Activated T-cell treated with anti-CD3 and anti-CD28 coated beads, Interleukin-2, amount 50 U/mL, for 72 hours (primary cell): ENCODE measurements at places on chromosomes 2 and 18. TPM values are rescaled to one million over a fixed set of nuclear protein-coding genes. Genes with fewer than 3 reads are reported as not detected.

ARHGAP28 gene
- not detected for total RNA-seq

ATP6V1B1 gene
- not detected for total RNA-seq

POTEJ gene
- total RNA-seq = not detected

DNA sequence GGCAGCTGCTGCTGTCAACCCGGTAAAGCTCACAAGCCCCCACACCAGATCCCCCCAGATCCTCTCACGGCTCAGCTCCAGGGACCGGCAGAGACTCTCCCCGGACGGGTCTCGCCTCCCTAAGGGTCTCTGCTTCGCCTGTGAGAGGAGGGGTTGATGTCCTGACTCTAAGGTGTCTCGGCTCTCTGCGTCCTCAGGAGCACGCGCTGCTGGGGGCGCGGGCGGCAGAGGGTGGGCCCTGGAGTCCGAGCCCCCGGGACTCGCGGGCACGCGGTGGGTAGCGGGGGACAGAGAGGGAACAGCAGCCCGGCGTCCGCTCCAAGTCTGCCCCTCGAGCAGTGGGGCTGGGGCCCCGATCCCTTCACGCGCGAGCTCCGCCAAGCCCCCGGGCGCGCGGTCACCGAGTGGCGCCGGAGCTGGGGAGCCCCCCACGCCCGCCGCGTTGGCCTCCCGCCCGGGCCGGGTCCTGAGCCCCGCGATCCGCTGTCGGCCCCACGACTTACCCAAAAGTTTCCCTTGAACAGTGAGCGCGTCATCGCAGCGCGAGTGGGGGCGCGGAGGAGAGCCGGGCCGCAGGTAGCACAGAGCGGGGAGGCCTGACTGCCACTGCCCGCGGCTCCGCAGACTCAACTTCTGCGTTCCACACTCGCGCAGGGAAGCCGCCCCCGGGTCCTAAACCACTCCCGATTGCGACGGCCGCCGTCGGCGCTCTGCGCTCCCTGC is at the start of gene PSTPIP2:
PSTPIP2 (minus strand) TSS at position 608 of the 723 bp plus-strand sequence; CDS start at position 536, 72 bp downstream.
- peak; percentile 80 for DNase-seq
- H3K4me1 ChIP-seq = peaks cover 52% of the 10 kb centered on the region
- H3K4me3 ChIP-seq = peak within 1 kb of the TSS; percentile 86
- H3K27ac ChIP-seq = peak within 1 kb of the TSS; percentile 64
- no peaks in the 10 kb centered on the region for H3K36me3 ChIP-seq
- no peaks in the 10 kb centered on the region for H3K27me3 ChIP-seq

DNA sequence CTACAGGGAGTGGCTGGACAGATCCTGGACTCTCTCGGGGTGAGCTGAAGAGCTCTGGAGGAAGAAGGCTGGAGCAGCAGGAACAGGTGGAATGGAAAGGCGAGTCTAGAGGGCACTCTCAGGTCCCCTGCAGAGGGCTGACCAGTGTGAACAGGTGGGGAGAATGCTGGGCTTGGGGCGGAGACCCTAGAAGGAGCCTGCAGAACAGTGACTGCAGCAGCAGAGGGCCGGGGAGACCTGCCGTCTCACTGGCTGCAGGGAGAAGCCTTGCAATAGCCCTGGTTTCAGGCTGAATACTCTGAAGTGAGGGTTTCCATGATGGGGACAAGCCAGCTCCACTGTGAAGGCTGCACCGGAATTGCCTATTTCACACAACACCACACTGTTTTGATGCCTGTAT is 626.7 kb upstream of the SALL3 start:
- no peak overlapping the region for H3K27ac ChIP-seq
- no peaks in the 10 kb centered on the region for H3K4me1 ChIP-seq
- H3K27me3 ChIP-seq = no peaks in the 10 kb centered on the region

DNA sequence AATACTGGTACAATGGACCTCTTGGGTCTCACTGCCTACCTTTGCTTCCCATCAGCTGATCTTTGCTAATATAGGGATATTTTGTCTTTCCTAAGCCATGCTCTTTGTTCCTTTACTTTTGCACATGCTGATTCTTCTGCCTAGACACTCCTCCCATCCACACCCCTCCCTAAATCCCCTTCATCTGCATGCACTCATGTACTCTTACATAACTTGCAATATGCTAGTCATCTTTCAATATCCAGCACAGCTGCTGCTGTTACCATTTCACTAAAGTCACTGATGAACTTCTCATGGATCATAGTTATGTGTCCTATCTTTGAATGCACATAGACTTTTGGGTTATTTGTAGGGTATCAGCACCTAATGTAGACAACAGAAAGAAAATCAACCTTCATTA is 18.5 kb upstream of the DTNA start:
- H3K4me3 ChIP-seq = no peak overlapping the region
- H3K27ac ChIP-seq = no peak overlapping the region
- H3K36me3 ChIP-seq = no peaks in the 10 kb centered on the region
- H3K4me1 ChIP-seq = no peaks in the 10 kb centered on the region
- no peak for DNase-seq
- peaks cover 21% of the 10 kb centered on the region for H3K27me3 ChIP-seq
